ENCODE measurements at places on chromosomes 7 and 10. TPM values are rescaled to one million over a fixed set of nuclear protein-coding genes. Genes with fewer than 3 reads are reported as not detected.

HNRNPA2B1 gene
- 133 TPM for total RNA-seq

SNX10 gene
- total RNA-seq: 27.9 TPM

TFEC gene
- 0.04 TPM for total RNA-seq

LMOD2 gene
- not detected for total RNA-seq

BHLHA15 gene
- 8.1 TPM for total RNA-seq

ARMH3 gene
- 10.7 TPM for total RNA-seq

LRMDA gene
- total RNA-seq: 24.3 TPM

FAM171A1 gene
- total RNA-seq: 32.0 TPM

MMRN2 gene
- total RNA-seq: 0.08 TPM

TAX1BP1 gene
- total RNA-seq: 98.7 TPM

IDE gene
- total RNA-seq: 25.7 TPM

FKBP6 gene
- not detected for total RNA-seq

HOXA10 gene
- 29.1 TPM for total RNA-seq

PDE6C gene
- total RNA-seq: not detected

SPDYE1 gene
- not detected for total RNA-seq

WNT2 gene
- 0.07 TPM for total RNA-seq

REPIN1 gene
- total RNA-seq: 144 TPM
